Caco-2 (cell line): ENCODE measurements at places on chromosomes 3 and 15. TPM values are rescaled to one million over a fixed set of nuclear protein-coding genes. Genes with fewer than 3 reads are reported as not detected.

DNA sequence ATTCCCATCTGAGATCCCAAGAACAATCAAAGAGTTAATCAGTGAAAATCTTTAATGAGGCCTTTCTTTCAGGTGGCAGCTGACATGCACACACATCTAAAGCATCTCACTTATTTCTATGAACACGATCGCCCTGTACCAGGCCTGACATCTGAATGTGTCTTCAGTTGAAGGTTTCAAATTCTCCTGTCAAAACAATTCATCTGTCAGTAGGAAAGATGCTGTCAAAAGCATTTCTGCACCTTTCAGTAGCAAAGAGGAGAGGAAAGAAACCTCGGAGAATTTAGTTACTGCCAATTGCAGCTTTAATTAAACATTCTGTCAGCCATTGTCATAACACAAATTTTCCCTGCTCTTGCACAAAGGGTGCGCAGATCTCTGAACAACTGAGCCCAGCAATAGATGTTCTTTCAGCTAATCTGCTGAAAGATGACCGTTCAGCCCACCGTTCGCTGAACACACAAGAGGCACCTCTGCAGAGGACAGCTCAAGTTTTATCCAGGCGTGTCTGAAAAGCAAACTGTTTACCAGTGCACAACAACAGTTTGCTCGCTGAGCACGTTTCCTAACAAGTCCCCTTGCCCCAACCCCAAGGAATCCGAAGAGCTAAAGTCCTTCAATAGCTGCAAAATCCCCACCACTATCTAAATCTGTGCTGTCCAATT lies 34.1 kb downstream of the LRIG1 start:
- no peak for DNase-seq

DNA sequence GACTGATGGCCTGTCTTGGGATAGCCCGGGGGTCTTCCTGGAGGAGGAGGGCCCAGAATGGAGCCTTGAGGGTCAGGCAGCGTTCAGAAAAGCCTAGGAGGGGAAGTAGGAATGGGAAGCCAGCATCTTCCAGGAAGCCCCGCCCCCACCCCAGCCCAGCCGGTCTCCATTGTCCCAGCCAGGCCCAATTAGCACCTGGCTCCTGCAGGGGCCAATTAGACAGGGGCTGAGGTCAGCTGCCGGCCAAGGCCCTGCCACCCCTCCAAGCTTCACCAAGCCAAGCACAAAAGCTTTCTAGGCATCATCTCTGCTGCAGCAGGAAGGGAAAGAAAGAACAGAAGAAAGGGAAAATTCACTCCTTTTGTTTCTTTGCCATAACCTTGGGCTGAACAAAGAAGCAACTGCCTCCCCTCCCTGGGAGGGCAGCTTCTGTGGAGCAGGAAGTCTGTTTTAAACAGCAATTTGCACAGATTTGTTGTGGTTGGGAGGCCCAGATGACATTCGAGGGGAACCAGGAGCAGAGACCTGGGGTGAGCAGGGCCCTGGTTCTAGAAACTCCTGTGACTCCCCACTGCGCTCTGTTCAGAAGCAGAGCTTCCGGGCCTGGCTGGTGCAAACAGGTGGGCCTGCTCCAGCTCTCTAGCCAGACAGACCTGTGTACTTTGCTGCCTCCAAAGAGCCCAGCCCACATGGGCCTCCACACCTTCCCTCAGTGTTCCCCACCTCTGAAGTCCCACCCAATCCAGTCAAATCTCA lies 47.7 kb downstream of the CYP11A1 start:
- no peak for DNase-seq

- DNase-seq: no peak
These were observed 39.9 kb downstream of the SFMBT1 start for GRCh38 chr3:53005854-53006513.

DNA sequence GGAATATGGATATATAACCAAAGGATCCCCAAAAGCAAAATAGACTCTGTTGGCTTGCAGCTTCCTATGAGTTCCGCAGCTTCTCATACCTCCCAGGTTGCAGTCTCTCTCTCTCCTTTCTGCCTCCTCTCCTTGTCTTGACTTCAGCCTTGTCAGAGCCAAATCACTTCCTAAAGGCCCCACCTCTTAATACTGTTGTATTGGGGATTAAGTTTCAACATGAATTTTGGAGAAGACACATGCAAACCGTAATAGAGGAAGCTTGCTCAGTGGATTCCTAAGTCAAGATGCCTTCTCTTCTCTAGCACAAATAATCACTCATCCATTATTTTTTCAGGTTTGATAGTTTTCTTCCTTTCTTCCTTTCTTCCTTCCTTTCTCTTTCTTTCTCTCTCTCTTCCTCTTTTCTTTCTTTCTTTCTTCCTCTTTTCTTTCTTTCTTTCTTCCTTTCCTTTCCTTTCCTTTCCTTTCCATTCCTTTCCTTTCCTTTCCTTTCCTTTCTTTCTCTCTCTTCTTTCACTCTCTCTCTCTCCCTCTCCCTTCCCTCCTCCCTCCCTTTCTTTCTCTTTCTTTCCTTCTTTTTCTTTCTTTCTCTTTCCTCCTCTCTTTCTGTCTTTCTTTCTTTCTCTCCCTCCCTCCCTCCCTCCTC lies 411.3 kb upstream of the TPM1 start:
- DNase-seq: no peak

- no peak for DNase-seq
These were observed 5.9 kb downstream of the NUP210 start for GRCh38 chr3:13414040-13414729.

GRCh38 chr15:93233710-93234109 lies 144.7 kb upstream of the RGMA start:
- DNase-seq: no peak

DNA sequence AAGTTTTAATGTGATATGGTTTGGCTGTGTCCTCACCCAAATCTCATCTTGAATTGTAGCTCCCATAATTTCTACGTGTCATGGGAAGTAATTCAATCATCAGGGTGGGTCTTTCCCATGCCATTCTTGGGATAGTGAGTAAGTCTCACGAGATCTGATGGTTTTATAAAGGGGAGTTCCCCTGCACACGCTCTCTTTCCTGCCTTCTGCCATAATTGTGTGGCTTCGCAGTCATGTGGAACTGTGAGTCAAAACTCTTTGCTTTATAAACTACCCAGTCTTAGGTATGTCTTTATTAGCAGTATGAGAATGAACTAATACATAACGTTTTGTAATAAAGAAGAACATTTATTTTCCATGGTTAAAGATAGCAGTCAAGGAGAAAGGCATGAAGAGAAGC lies 39.2 kb upstream of the GOLIM4 start:
- no peak for DNase-seq

DNA sequence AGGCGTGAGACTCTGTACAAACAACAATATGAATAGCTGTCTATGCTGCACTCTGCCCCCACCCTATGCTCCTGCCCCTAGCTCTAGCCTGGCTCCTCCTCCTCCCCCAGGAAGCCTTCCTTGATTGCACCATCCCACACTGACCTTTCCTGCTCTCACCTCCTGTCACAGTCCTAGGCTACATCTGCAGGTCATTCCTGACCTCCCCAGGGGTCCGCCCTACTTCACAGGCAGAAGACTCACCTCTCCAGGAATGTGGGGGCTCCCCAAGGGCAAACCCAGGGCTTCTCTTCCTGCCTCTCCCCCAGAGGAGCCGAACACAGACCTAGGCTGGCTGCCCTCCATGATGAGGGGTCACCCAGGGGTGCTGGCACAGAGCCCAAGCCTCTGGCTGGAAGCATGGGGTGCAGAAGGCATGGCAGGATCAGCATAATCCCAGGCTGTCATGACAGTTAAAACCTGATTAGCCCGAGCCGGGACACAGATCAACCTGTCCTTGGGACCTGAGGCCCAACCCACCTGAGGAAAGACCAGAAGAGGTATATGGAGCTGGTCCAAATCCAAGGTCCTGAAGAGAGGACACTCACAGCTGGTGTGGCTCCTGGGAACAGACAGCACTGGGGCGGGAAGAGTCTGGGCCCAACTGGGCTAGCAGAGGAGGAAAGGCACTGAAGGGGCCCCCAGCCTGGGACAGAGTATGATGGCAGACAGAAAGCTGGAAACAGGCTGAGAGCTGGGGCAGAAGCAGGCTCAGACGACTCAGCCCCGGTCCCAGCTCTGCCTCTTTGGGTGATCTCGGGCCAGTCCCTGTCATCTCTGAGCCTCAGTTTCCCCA lies 5.9 kb downstream of the SEMA7A start:
- no peak for DNase-seq

DNA sequence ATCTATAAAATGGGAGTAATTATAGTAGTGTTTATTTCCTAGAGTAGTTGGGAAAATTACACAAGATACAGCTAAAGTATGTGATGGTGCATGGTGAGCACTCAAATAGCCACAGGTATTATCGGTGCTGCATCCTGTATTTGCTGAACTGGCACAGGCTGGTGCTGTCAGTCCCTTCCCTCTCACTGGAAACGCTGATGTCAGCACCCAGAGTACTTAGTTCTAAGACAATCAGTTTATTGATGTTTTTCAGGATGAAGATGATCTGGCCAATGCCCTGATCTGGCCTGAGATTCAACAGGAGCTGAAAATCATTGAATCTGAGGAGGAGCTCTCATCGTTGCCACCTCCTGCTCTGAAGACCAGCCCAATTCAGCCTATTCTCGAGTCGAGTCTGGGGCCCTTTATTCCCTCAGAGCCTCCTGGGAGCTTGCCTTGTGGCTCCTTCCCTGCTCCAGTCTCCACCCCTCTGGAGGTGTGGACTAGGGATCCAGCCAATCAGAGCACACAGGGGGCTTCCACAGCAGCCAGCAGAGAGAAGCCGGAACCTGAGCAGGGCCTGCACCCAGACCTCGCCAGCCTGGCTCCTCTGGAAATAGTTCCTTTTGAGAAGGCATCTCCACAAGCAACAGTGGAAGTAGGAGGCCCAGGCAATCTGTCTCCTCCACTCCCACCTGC lies 49.7 kb downstream of the TMEM39A start:
- no peak for DNase-seq

GRCh38 chr3:140370686-140371085 lies 307.2 kb upstream of the TRIM42 start:
- DNase-seq: no peak

- peak; percentile 64 for DNase-seq
These were observed 5.6 kb downstream of the TIGIT start for GRCh38 chr3:114299421-114299820.

DNA sequence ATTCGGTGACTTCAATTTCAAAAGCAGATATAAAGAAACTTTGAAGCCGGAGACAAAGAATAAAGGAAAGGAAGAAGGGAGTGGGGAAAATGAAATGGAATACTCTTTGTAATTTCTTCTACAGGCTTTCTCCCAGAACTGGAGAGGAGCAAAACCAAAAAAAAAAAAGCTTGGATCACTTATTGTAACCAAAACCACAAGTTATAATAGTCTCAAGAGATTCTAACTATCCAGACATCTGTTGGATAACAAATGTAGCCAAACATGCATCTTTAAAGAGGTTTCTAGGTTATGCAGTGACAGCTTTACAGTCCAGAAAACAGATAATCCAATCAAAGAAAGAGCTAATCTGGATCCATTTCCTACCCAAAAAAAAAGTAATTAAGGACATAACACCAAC lies 36.2 kb downstream of the VGLL3 start:
- no peak for DNase-seq

DNA sequence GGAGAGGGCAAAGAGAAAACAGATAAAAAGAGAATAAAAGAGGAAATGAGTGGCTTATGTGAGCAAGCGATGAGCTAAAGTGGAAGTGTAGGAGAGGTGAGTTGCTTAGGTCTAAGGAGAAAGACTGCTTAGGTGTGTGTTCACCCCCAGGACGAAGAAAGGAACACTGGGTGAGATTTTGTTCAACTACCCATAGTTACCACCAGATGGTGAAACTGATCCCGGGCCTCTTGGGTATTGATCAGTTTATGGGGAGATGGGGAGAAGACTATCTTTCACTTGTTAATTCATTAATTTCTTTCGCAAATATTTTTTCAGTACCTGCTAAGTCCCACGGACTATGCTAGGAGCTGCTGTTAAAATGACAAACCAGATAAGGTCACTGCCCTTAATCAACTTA lies 33.9 kb downstream of the GAP43 start:
- DNase-seq: no peak

- DNase-seq: peak; percentile 64
These were observed 91.5 kb upstream of the CHD2 start for GRCh38 chr15:92808598-92809063.

DNA sequence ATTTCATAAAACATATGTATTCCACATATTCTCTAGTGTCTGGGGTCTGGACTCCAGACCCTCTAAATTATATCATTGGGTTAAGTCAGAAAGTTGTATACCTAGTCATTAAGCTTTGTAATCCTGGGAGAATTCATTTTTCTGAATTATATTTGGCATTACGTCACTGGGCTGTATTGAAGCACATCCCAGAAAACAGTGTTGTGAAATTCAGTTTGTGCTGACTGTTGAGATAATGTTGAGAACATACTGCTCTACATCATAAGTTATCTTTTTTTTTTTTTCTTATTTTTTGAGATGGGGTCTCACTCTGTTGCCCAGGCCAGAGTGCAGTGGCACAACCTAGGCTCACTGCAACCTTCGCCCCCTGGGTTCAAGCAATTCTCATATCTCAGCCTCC lies 153.1 kb upstream of the STT3B start:
- DNase-seq: no peak

DNA sequence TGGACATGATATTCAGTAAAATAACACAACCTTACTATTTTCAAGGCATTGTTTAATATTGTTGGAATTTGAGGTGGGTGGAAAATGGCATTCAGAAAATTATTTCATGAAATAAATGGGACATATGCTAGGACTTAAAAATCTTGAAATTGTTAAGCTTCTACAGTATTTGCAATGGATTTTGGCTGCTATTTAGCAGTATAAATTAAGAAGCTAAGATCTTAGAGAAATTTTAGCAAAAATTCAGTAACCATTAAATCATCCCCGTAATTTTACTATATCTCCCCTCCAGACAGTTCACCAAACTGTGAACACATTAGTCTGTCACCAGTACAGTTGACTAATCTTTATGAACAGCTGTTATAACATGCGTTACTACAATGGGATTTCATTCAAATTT lies 8.2 kb downstream of the DIPK2A start:
- DNase-seq: no peak

- DNase-seq: no peak
These were observed 28.8 kb downstream of the SIAH2 start for GRCh38 chr3:150733936-150734794.

ADAMTSL3 gene
- 0.07 TPM in 1 of 2 replicates, not detected in the other for total RNA-seq

RSRC1 gene
- total RNA-seq: 34.6 and 38.4 TPM in 2 replicates

STRA6 gene
- total RNA-seq: 2.1 and 3.1 TPM in 2 replicates

GPR87 gene
- 0.18 and 0.28 TPM in 2 replicates for total RNA-seq

DGKG gene
- 0.32 and 0.81 TPM in 2 replicates for total RNA-seq

RBPMS2 gene
- 8.7 and 9.3 TPM in 2 replicates for total RNA-seq

PLCD1 gene
- 7.9 and 9.7 TPM in 2 replicates for total RNA-seq

CSPG4 gene
- 0.12 and 0.20 TPM in 2 replicates for total RNA-seq

WWTR1 gene
- total RNA-seq: 16.2 and 19.1 TPM in 2 replicates

CGNL1 gene
- 8.3 and 9.4 TPM in 2 replicates for total RNA-seq

BBS4 gene
- 19.8 and 22.4 TPM in 2 replicates for total RNA-seq

DUOXA1 gene
- total RNA-seq: 0.39 TPM in 1 of 2 replicates, not detected in the other

ERICH6 gene
- not detected in 2 replicates for total RNA-seq

RBP2 gene
- 26.9 and 28.0 TPM in 2 replicates for total RNA-seq

SCG5 gene
- total RNA-seq: 0.84 and 1.5 TPM in 2 replicates
